ENCODE measurements at places on chromosomes 6 and 20.

- no peak for DNase-seq
These were observed 8.8 kb downstream of the TTI1 start for GRCh38 chr20:38024496-38024895.

- DNase-seq = no peak
These were observed 36.7 kb upstream of the INSM1 start for GRCh38 chr20:20331156-20331555.

DNA sequence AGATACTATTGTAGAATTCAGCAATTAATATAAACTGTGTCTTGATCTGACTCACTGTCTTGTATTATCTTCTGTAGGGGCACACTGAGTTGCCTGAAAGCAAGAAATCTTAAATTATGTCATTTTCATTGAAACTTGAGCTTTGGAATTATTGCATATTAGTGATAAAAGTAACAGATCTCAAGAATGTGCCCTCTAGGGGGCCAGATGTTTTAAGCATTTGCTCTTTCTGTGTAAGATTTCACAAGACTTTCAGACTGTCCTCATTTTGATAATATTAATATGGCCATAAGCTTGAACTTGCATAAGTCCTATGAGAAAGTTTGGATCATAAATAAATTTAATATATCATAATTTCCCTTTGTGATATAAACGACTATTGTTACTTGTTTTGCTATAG lies 55.5 kb upstream of the MYO6 start:
- no peak for DNase-seq

- no peak for DNase-seq
These were observed 80.0 kb upstream of the TOP1 start for GRCh38 chr20:40948465-40949267.

DNA sequence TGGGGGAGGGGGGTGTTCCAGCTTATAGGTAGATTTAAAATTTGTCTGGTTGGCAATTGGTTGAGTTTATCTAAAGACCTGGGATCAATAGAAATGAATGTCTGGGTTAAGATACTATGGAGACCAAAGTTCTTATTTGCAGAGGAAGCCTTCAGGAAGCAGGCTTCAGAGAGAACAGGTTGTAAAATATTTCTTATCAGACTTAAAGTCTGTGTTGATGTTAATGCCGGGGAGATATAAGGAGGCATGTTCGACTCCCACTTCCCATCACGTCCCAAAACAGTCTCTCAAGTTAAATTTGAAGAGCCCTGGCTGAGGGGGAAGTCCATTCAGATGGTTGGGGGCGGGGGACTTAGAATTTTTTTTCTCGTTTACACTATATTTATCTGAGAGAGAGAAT lies 12.3 kb upstream of the BLCAP start:
- no peak for DNase-seq

DNA sequence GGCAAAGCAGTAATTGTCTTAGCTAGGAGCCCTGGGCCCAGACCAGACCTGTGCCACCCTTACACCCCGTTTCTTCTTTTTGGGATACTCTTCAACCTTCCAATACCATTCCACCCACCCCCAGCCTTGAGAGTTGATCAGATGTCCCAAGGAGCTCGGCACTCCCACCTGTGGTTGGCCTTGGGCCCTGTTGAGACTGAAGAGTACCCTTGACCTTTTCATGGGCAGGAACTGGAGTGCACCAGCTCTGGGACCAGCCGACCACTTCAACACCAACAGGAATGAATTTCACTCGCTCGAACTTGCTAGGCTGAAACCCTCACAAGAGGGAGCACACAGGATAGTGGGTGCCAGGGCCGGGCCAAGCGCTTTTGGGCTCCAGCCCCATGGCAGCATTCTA lies 273.6 kb downstream of the PHACTR1 start:
- no peak for DNase-seq

DNA sequence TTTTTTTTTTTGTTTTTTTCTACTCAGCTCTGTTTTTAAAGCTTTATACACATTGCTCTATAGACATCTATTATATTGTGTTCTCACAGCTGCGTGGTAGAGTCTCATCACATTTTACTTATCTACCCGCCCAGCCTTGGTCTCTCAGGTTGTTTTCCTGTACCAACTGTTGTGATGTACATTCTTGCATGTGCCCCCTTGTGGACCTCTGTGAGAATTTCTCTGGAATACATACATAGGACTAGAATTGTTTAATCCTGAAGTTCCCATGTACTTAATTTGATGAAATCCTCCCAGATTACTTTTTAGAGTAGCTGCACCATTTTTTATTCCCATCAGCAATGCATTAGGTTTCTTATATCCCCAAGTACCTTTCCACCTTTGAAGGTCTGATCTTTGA lies 40.4 kb upstream of the TINAG start:
- DNase-seq = no peak

DNA sequence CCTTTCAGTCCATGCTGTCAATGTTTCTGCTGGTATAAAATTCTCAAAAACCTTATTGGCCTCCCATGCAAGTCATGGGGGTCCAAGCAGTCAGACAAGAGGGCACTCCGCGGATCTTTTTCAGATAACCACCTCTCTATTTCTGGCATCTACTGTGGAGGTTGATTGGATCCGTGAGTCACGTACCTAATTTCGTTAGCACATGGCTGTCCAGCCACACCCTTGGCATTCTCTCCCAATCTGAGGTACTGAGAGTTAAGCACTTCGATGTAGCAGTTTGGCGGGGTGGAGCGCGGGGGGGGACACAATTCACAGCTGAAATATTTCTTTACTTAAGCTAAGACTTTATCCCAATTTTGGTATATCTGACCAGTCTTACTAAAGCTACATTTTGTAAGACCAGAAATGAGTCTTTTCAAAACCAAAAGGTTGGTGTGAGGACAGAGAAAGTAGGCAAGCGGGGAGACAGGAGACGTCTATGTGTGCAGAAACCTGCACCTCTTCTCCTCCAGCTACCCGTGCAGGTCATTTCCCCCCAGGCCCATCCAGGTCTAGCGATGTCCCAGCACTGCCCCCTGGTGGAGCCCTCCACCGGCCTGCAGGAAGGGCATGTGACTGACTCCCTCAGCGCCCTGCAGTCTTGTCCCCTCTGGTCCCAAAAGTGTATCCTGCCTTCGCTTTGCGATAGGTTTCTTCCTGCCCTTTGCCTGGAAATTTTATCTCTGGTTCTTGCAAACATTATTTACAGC lies 113.1 kb downstream of the ADAT2 start:
- peak; percentile 27 for DNase-seq

GRCh38 chr6:10759312-10759839 lies 11.8 kb downstream of the TMEM14B start:
- no peak for DNase-seq

DNA sequence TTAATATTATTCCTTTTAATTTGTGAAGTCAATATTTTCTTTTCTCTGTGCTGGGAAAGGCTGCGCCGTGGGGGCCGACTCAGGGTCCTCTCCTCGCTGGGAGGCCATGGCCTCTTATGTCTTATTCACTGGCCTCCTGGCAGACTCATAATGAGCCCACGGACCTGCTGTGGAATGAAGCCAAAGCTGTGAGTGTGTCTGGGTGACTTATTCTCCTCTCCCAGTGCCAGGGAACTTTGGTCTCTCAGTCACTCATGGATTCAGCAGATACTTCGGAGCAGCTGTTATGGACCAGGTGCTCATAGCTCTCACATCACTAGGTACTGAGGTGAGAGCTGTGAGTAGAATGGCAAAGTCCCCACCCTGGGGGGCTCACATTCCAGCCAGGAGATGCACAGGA lies 297.6 kb downstream of the CDH26 start:
- DNase-seq = no peak

DNA sequence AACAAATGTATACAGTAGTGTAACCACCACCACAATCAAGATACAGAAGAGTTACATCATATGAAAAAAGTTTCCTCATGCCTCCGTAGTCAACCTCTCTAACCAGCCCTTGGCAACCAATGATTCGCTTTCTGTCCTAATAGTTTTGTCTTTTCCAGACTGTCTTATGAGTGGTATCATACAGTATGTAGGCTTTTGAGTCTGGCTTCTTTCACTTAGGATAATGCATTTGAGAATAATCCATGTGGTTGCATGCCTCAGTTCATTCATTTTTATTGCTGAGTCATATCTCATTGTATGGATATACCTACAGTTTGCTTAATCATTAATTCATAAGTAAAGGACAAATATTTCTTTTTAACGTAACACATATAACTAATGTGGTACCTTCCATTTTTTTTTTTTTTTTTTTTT lies 86.4 kb upstream of the RIPOR2 start:
- DNase-seq = no peak

DNA sequence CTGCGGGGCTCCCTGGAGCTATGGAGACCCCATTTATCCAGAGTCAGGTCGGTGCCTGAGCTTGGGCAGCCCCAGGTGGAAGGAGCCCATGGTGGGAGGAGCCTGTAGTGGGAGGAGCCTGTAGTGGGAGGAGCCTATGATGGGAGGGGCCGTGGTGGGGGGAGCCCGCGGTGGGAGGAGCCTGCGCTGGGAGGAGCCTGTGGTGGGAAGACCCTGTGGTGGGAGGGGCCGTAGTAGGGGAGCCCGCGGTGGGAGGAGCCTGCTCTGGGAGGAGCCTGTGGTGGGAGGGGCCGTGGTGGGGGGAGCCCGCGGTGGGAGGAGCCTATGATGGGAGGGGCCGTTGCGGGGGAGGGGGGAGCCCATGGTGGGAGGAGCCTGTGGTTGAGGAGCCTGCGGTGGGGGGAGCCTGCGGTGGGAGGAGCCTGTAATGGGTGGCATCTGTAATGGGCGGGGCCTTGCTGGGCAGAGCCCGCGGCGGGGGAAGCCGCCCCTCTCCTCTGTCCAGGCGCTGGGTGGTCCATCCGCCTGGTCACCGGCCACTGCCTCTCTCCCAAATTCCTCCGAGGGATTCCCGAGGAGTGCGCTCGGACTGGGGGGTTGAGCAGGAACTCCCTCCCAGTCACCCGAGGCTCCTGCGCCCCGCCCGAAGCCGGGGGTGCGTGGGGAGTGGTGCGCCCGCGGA lies 567 bp upstream of the FNDC11 start:
- peak; percentile 91 for DNase-seq

DNA sequence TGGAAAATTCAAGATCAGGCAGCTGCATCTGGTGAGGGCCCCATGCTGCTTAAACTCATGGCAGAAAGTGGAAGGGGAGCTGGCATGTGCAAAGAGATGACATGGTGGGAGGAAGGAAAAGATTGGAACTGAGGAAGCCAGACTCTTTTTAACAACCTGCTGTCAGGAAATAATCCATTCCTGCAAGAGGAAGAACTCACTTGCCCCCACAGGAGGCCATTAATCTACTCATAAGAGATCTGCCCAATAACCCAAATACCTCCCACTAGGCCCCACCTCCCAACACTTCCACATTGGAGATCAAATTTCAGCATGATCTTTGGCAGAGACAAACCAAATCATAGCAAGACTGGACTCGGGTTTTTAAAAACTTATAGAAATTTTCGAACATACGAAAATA lies 200.5 kb upstream of the KCNQ5 start:
- DNase-seq = no peak

Data from effector CD4-positive, alpha-beta T cell (primary cell).